ENCODE measurements at places on chromosomes 5 and 9.

- DNase-seq = no peak
Measured at GRCh38 chr5:146052780-146053179, 52.6 kb downstream of the PLAC8L1 start.

DNA sequence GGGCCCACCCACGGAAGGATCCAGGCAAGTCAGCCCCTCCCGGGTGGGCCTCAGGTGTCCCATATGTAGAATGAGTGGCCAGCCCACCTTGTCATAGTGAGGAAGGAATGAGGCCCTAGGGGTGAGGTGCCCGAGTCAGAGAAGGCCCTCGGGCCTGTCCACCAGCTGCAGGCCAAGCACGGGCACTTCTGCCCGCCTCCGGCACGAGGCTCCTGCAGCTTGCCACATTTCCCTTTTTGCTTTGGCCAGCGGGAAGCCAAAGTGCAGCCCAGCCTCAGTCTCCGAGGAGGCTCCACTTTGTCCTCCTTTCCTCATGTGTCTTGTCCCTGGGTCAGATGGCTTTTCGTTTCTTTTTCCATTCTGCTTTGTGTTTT lies 72.9 kb downstream of the PSMB7 start:
- no peak for DNase-seq

DNA sequence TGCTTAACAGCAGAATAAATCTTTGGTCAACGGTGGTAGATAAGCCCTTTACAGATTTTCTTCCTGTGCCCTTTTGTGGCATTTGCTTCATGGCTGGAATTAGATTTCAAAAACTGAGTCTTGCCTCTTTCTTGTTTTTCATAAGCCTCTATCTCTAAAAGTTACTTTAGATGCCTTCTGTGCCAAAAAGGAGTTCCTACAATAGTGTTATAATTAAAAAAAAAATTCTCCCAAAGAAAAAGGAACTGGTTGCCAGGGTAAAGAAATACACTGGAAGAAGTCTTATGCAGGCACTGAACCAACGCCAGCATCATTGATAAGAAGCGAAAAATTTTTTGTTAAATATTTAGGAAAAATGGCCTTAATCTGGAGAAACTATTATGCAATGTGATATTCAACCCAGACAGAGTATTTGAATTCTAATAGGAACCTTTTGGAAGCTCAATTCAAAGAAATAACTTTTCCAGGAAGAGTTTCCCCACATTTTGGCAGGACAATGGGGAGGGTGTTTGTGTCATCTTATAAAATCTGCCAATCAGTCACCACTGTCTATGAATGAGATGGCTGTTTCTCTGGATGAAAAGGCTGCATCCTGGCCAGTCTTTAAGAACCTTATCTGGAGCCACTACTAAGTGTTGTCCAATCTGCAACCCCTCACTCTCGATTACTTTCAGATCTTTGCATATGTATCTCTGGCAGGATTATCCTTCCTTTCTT lies 608.1 kb downstream of the PDE4D start:
- no peak for DNase-seq

DNA sequence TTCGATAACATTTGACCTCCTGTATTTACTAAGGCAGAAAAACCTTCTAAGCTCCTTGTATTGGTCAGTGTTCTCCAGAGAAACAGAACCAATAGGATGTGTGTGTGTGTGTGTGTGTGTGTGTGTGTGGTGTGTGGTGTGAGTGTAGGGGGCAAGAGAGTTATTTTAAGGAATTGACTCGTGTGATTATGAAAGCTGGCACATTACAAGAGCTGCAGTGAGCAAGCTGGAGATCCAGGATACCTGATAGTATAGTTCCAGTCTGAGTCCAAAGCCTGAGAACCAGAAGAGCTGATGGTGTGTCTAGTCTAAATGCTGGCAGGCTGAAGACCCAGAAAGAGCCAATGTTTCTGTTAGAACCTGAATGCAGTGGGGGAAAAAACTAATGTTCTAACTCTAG lies 21.2 kb upstream of the PIK3R1 start:
- DNase-seq = no peak

GRCh38 chr5:168184103-168184502 lies 107.3 kb upstream of the WWC1 start:
- DNase-seq = no peak

GRCh38 chr9:16100537-16101091 lies 547.8 kb downstream of the CCDC171 start:
- no peak for DNase-seq

DNA sequence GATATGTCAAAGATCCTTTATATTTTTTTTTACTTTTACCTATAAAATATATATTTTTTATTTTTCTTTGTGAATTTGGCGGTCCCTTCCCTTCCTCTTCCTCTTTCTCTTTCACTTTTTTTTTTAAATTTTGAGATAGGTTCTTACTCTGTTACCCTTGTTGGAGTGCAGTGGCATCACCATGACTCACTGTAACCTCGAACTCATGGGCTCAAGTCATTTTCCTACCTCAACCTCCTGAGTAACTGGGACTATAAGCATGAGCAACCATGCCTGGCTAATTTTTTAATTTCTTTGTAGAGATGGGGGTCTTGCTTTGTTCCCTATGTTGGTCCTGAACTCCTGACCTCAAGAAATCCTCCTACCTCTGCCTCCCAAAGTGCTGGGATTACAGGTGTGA lies 258.0 kb upstream of the CLINT1 start:
- no peak for DNase-seq
